ENCODE measurements at places on chromosomes 5 and 9.

DNA sequence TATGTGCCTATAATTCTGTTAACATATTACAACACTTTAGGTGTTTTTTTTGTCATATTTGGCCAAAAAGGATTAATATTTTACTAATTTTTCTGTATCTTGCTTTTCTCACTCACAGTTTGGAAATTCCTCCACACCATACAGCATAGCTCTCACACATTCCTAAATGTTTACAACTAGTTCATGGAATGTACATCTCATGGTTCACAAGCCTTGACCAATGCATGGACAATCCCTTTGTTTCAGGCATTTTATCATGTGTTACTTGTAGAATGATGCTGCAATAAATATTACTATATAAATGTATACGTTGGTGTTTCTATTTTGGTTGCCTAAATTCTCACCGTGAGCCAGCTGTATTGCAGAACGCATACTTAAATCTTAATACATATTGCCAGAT lies 80.5 kb upstream of the SPATA31C2 start:
- no peak for DNase-seq

GRCh38 chr5:143186623-143187022 lies 216.9 kb downstream of the NR3C1 start:
- DNase-seq: no peak

DNA sequence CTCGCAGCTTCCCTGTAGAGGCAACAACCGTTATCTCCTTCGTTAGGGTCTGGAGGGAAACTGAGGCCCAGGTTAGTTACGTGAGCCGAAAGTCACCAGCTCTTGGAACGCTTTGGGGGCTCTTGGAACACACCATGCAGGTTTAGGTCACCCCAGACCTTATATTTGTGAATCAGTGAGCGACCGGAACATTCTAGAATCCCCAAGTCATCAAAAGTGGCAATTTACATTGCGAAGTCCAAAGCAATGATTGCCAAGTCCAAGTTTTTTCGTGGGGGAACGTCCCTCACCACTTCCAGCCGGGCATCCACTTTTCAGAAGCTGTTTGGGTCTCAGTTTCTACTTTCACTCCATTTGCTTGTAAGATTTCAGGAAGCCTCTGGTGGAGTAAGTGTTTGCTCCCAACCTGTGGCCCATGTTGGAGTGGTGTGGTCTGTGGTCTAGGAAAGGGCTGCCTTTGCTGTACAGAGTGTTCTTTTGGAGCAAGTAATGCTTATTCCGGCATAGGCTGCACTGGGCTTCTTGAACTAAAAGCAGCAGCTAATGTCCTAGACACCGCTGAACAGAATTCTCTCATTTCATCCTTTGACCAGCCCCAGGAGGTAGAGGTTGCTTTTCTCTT lies 32.8 kb upstream of the SPRY4 start:
- no peak for DNase-seq

GRCh38 chr9:114235033-114235661 lies 79.8 kb downstream of the COL27A1 start:
- DNase-seq: peak; percentile 47

GRCh38 chr5:147998704-147999103 lies 65.1 kb upstream of the SPINK5 start:
- DNase-seq: no peak

Measured in right kidney (tissue), 9 donors.